ENCODE measurements at places on chromosomes 11 and 22. TPM values are rescaled to one million over a fixed set of nuclear protein-coding genes. Genes with fewer than 3 reads are reported as not detected.
A peak's percentile ranks its signal among the peaks of the same experiment; 100 is the strongest.

Gene PGR
- not detected for polyA plus RNA-seq

Gene PDGFB
- polyA plus RNA-seq, result 0.49 TPM

GRCh38 chr22:42678894-42679293 is 29.7 kb upstream of the CYB5R3 start:
- H3K27me3 ChIP-seq, result no peaks in the 10 kb centered on the region
- H3K4me3 ChIP-seq, result no peak overlapping the region
- DNase-seq, result no peak
- no peaks in the 10 kb centered on the region for H3K36me3 ChIP-seq
- H3K27ac ChIP-seq, result no peak overlapping the region

DNA sequence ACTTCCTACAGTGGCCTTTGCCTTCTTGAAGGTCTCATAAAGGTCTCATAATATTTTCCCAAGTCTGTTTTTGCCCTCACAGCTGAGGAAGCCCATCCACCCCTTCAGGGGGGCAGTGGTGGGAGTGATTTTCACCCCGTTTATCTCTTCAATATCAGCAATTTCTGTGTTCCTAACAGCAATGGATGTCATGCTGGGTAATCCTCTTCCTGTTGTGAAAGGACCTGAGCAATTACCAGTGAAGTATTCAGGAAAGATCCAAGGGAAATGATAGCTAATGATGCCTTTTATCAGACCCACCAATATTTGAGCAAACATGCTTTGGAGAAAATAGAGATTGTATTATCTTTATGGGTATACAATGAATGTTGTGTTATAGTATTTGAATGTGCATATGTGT is 226.9 kb downstream of the INSC start:
- no peak overlapping the region for H3K27ac ChIP-seq
- H3K4me1 ChIP-seq, result no peaks in the 10 kb centered on the region
- no peaks in the 10 kb centered on the region for H3K36me3 ChIP-seq
- DNase-seq, result no peak
- H3K4me3 ChIP-seq, result no peak overlapping the region
- H3K27me3 ChIP-seq, result no peaks in the 10 kb centered on the region

GRCh38 chr22:29306835-29307595 is 565 bp downstream of the GAS2L1 start:
- H3K4me3 ChIP-seq, result peak overlapping the region; percentile 87
- peaks cover 21% of the 10 kb centered on the region for H3K4me1 ChIP-seq
- no peaks in the 10 kb centered on the region for H3K36me3 ChIP-seq
- peak overlapping the region; percentile 51 for H3K27ac ChIP-seq
